Pancreas (tissue), 10 donors: ENCODE measurements at places on chromosomes 6 and 20. TPM values are rescaled to one million over a fixed set of nuclear protein-coding genes. Genes with fewer than 3 reads are reported as not detected.
A peak's percentile ranks its signal among the peaks of the same experiment; 100 is the strongest.

The KIF3B gene
- 19.4 TPM for polyA plus RNA-seq

The PTGIS gene
- polyA plus RNA-seq = 3.5 TPM

The SIRPD gene
- polyA plus RNA-seq = not detected

The FAM217A gene
- polyA plus RNA-seq = 1.2 TPM

DNA sequence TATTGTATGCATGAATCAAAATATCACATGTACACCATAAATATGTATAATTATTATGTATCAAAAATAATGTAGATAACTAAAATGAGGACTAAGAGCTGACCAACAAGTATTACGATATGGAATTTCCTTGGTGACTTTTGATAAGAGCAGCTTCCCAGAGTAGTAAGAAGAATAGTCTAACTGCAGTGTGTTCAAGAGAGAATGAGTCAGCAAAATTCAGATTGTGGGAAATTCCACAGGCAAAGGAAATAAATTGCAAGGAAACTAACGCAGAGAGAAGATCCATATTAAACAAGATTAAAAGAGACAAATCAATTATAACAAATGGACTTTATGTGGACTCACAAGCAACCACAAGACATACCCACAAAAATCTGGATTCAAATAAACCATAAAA, 26.4 kb downstream of the FRK start:
- DNase-seq = no peak

DNA sequence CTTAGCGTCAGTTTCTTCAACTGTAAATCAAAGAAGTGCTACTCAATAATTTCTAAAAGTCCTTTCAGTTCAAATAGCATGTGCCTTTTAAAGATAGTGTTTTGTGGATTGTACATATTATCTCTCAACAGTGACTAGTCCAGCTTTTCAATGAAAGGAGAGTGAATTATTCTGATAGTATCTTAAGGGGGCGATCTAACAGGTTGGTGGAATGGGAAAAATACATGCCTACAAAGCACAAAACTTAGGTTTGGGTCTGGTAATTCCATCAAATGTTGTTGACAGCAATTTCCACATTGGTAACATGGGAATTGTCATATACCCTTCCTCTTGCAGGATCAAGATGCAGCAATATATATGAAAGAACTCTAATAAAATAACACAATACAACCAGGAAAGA, 50.1 kb upstream of the HDGFL1 start:
- DNase-seq = no peak

DNA sequence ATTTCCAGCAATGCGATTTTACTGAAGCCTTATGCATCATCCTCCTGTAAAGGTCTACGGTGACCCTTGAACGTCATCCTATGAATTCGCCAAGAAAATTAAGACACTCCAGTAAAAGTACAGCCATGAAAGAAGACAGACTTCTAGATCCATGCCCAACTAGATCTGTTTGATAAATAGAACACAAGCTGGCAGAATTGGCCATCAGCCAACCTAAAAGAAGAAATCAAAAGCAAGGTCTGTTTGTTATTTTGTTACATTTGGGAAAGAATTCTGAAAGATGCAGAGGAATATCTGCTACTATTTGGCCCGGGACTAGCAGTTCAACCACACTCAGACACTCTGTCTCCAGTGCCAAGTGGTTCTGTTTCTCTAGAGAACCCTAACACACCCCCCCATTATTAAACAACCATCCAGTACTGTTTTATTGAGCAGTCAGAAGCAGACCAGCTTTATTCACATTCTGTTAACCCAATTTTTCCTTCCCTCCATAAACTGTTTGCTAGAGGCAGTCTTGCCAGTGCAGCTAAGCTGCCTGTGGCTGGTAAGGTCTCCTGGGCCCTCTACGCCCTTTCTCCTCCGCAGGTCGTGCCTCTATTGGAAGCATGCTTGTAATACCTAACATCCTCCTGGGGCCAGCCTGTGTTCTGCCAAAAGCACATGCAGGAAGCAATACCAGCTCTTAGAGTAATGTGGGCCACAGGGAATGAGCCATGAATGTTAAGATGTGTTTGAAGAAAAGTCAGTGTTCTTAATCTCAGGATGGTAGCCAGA, 30.7 kb downstream of the LY86 start:
- no peak for DNase-seq

- peak; percentile 69 for DNase-seq
These were observed 120.0 kb upstream of the AGPAT4 start for GRCh38 chr6:161393839-161394364.

GRCh38 chr6:107152638-107153430, 37.5 kb upstream of the BEND3 start:
- DNase-seq = no peak

DNA sequence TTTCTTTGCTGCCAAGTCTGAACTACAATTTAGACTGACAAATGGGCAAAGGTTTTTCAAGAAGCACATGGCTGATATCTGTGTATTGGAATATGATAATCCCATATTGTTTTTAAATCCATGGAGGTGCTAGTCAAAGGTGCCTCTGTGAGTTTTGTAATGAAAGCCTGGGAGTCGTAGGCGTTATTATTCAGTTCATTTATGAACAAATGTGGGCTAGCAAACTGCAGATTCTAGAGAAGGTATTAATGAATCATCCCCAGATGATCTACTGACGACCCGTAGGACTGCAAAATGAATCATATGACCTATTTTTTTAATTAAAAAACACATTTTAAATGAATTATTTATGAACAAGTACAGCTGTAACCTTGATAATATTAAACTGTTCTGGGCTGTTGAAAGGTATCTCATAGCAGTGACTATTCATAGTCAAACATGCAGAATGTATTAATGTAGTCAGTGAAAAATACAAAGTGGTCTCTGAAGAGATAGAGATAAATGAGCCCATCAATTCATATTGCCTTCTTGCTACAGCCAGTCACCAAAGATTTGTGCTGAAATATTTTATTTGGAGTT, 1317.8 kb upstream of the MAP3K7 start:
- DNase-seq = no peak

- no peak for DNase-seq
These were observed 271.4 kb upstream of the MAN1A1 start for GRCh38 chr6:119620846-119621555.

- DNase-seq = peak; percentile 81
These were observed 1.8 kb downstream of the GTPBP2 start for GRCh38 chr6:43627008-43627825.

- DNase-seq = no peak
These were observed 329.2 kb downstream of the DHX35 start for GRCh38 chr20:39291301-39291700.

GRCh38 chr6:56214041-56214702, 33.2 kb downstream of the COL21A1 start:
- DNase-seq = no peak

DNA sequence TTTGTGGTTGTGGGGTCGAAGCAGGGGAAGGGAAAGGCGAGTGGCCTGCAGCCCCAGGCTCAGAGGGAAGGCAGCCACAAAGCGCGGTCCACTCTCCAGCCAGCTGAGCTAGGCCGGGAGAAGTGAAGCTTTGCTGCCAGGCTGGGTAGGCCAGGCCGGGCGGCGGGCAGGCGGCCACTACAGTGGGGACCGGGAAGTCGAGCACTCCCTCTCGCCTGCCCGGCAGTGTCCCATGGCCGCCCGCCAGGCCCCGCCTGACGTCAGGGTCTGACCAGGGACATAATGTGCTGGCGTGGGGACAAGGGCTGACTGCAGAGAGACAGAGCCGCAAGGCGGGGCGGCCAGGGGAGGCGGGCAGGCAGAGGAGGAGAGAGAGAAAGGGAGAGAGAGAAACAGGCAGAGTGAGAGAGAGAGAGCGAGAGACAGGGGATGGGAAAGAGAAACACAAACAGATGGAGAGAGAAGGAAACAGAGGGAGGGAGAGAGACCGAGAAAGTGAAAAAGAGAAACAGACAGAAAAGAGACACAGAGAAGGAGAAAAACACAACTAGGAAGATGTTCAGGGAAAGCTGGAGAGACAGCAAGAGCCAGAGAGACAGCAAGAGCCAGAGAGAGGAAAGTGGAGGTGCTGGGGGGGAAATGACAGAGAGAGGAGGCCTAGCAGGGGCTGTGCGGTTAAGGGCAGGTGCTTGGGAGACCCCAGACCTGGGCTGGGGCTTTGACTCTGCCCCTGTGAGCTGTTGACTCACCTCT, 94.5 kb upstream of the PTPN1 start:
- peak; percentile 100 for DNase-seq

- no peak for DNase-seq
These were observed 329.1 kb downstream of the SAMD5 start for GRCh38 chr6:147837540-147837939.

GRCh38 chr6:21601932-21602390, 8.4 kb downstream of the SOX4 start:
- DNase-seq = peak; percentile 54

GRCh38 chr20:61596687-61597330, 344.7 kb downstream of the CDH4 start:
- no peak for DNase-seq

- DNase-seq = no peak
These were observed 733.3 kb upstream of the SLC35B3 start for GRCh38 chr6:9168669-9169068.

GRCh38 chr6:53854843-53855567, 60.2 kb downstream of the LRRC1 start:
- DNase-seq = no peak

GRCh38 chr20:32368925-32369324, 10.8 kb downstream of the ASXL1 start:
- DNase-seq = no peak
